Ovary (tissue), 10 donors: ENCODE measurements at places on chromosomes 2 and 18. TPM values are rescaled to one million over a fixed set of nuclear protein-coding genes. Genes with fewer than 3 reads are reported as not detected.
A peak's percentile ranks its signal among the peaks of the same experiment; 100 is the strongest.

DNA sequence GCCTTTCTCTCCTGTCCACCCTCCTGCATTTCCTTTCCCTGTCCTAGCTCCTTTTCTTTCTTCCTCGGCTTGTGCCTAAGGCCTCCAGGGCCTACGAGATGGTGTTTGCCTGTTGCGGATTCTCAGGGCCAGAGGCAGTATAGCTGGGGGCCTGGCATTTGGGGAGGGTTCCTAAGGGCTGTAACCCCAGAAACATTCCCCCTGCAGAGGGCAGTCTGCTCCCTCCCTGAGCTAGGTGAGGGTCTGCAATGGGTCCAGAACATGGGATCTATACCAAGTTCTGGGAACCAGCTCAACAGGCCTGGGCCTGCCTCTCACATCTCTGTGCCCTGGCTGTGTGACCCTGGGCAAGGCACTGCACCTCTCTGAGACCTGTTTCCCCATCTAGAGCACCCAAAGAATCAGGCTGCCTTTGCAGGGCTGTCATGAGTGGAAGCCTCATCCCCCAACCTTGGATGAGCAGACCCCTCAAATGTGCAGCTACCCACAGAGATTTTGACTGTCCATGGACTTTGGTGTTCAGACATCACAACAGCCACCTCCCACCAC lies 97.5 kb downstream of the GLI2 start:
- H3K27me3 ChIP-seq = no peaks in the 10 kb centered on the region
- H3K4me1 ChIP-seq = peaks cover 26% of the 10 kb centered on the region
- H3K36me3 ChIP-seq = no peaks in the 10 kb centered on the region
- no peak overlapping the region for H3K27ac ChIP-seq
- DNase-seq = no peak

- H3K4me1 ChIP-seq = peaks cover 19% of the 10 kb centered on the region
- H3K27ac ChIP-seq = no peak overlapping the region
- H3K4me3 ChIP-seq = no peak overlapping the region
- no peaks in the 10 kb centered on the region for H3K36me3 ChIP-seq
- H3K27me3 ChIP-seq = no peaks in the 10 kb centered on the region
- DNase-seq = no peak
These were observed 93.5 kb downstream of the SETBP1 start for GRCh38 chr18:44774191-44774590.

GRCh38 chr2:240525802-240526201 lies 32.0 kb downstream of the ANKMY1 start:
- DNase-seq = no peak
- H3K27me3 ChIP-seq = no peaks in the 10 kb centered on the region
- H3K4me1 ChIP-seq = no peaks in the 10 kb centered on the region
- H3K4me3 ChIP-seq = no peak overlapping the region
- no peaks in the 10 kb centered on the region for H3K36me3 ChIP-seq
- H3K27ac ChIP-seq = no peak overlapping the region

DNA sequence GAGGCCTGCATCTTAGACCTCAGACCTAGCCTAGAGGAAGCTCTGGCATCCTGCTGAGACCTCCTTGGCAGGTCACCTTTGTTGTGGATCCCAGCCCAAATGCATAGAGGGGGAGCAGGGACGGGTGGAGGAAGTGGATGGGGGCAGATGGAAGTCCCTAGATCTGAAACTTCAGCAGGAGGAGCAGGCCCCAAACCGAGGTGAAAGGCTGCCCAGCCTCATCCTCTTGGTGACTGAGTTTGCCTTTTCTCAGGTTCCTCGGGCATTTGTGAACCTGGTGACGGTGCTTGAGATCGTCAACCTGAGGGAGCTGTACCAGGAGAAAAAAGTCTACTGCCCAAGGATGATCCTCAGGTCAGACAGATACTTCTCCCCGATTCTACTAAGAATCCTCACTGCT lies 86.3 kb downstream of the PLB1 start:
- no peaks in the 10 kb centered on the region for H3K27me3 ChIP-seq
- peaks cover 4% of the 10 kb centered on the region for H3K4me1 ChIP-seq
- DNase-seq = no peak
- H3K27ac ChIP-seq = no peak overlapping the region

- no peak overlapping the region for H3K27ac ChIP-seq
- no peaks in the 10 kb centered on the region for H3K4me1 ChIP-seq
- no peak for DNase-seq
- H3K27me3 ChIP-seq = no peaks in the 10 kb centered on the region
These were observed 344.0 kb downstream of the ARHGAP15 start for GRCh38 chr2:143473216-143473615.

DNA sequence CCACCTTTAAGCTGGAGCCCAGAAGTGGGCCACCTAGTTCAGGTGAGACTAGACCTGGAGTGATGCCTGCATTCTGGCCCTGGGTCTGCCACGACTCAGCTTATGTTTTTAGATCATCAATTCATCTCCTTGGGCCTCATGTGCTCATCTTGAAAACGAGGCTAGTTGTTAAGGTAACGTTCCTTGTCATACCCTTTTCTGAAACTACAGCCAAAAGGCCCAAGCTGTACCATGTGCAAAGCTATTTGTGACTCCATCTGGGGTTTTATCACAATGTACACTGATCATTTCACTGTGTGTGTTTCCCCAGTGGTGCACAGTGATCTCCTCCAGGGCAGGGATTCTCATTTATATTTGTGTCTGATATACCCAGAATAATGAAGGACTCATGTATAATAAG lies 138.4 kb upstream of the COPS8 start:
- H3K4me1 ChIP-seq = peaks cover 6% of the 10 kb centered on the region
- DNase-seq = no peak
- no peaks in the 10 kb centered on the region for H3K36me3 ChIP-seq
- no peaks in the 10 kb centered on the region for H3K27me3 ChIP-seq
- H3K27ac ChIP-seq = no peak overlapping the region

GRCh38 chr2:26169681-26170414 lies 3.0 kb upstream of the GAREM2 start:
- H3K27me3 ChIP-seq = no peaks in the 10 kb centered on the region
- no peaks in the 10 kb centered on the region for H3K4me1 ChIP-seq
- no peak overlapping the region for H3K4me3 ChIP-seq
- DNase-seq = no peak

DNA sequence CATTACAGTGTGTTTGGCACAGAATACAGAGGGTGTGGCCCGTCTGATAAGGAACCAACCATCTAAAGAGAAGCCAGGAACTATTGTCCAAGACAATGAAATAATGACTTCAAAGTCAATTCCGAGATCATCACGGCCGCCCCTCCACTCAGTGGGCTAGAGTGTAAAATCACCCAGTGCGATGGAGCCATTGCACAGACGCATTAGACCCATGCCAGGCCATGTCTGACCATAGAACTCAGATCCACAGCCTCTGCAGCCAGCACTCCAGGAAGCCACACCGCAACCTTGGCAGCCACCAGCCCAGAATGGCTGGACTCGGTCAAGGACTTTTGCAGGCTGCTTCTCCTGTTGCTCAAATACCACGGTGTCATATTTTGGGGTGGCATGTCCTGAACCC lies 835.7 kb downstream of the DCDC2C start:
- H3K4me1 ChIP-seq = no peaks in the 10 kb centered on the region
- no peak overlapping the region for H3K4me3 ChIP-seq
- H3K27me3 ChIP-seq = no peaks in the 10 kb centered on the region
- no peak overlapping the region for H3K27ac ChIP-seq
- no peaks in the 10 kb centered on the region for H3K36me3 ChIP-seq
- no peak for DNase-seq

- peak; percentile 86 for DNase-seq
- no peaks in the 10 kb centered on the region for H3K27me3 ChIP-seq
- H3K4me1 ChIP-seq = peaks cover 2% of the 10 kb centered on the region
- peak within 1 kb of the TSS; percentile 75 for H3K27ac ChIP-seq
- no peaks in the 10 kb centered on the region for H3K36me3 ChIP-seq
These were observed at the start of gene FAM136A for GRCh38 chr2:70301344-70302194. Gene FAM136A, minus strand, starts transcription at chr2:70302067. Its CDS starts 56 bp downstream, at chr2:70302011.

DNA sequence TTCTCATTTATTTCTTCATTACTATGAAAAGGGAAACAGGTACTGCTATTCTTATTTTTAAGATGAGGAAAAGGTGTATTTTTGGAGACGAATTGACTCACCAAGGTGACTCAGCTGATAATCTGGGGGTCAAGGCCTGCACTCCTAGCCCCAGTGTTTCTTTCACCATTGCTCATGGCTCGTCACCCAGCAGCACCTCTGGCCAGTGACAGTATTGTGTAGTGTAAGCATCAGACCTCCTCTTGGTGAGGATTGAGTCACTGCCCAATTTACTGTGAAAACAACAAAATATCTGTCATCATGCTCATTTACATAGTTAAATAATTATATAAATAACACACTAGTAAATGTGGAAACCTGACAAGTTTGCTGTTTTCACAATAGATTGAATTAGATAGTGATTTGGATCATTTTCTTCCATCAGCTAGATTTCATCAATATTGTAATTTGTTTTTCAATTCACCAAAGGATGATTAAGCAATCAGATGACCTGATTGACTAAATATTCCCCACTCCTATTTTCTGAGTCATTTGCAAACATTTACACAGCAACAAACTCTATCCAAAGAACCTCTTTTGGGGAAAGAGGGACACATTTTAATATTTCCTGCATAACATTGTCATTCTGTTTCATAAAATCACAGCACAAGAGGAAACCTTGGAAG lies 492.8 kb upstream of the RAB12 start:
- no peaks in the 10 kb centered on the region for H3K36me3 ChIP-seq
- H3K27me3 ChIP-seq = no peaks in the 10 kb centered on the region
- H3K4me1 ChIP-seq = no peaks in the 10 kb centered on the region
- no peak overlapping the region for H3K4me3 ChIP-seq
- DNase-seq = no peak
- no peak overlapping the region for H3K27ac ChIP-seq

GRCh38 chr2:102253753-102254150 lies 57.6 kb upstream of the IL1RL1 start:
- no peak for DNase-seq
- H3K27me3 ChIP-seq = no peaks in the 10 kb centered on the region
- H3K27ac ChIP-seq = no peak overlapping the region
- H3K36me3 ChIP-seq = no peaks in the 10 kb centered on the region
- peaks cover 3% of the 10 kb centered on the region for H3K4me1 ChIP-seq

- H3K36me3 ChIP-seq = no peaks in the 10 kb centered on the region
- DNase-seq = no peak
- no peak overlapping the region for H3K4me3 ChIP-seq
- no peaks in the 10 kb centered on the region for H3K4me1 ChIP-seq
- H3K27ac ChIP-seq = no peak overlapping the region
These were observed 112.8 kb upstream of the SLC39A10 start for GRCh38 chr2:195543902-195544894.

DNA sequence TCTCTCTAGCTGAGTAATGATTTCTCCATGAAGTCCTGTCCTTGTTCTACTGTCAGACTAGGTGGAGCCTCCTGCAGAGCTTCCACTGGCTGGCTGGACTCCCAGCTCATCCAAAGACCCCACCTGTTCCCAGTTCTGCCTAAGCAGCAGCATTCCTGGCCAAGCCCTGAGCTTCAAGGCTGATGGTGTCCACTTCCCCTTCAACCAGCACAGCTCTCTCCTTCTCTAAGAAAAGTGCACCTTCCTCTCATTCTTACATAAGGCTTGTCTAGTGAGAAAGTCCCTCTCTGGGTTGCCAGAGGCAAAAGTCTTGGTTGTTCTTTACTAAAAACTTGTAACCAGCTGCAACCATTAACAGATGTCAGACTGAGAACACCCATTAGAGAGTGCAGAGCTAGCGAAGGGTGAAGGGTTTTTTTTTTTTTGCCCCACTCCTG lies 58.9 kb downstream of the CXCR4 start:
- no peak overlapping the region for H3K4me3 ChIP-seq
- no peak overlapping the region for H3K27ac ChIP-seq
- H3K4me1 ChIP-seq = no peaks in the 10 kb centered on the region
- H3K27me3 ChIP-seq = no peaks in the 10 kb centered on the region
- no peak for DNase-seq

- no peaks in the 10 kb centered on the region for H3K36me3 ChIP-seq
- peaks cover 13% of the 10 kb centered on the region for H3K4me1 ChIP-seq
- H3K27ac ChIP-seq = no peak overlapping the region
These were observed 158.9 kb upstream of the SLC14A2 start for GRCh38 chr18:45456090-45457021.

DNA sequence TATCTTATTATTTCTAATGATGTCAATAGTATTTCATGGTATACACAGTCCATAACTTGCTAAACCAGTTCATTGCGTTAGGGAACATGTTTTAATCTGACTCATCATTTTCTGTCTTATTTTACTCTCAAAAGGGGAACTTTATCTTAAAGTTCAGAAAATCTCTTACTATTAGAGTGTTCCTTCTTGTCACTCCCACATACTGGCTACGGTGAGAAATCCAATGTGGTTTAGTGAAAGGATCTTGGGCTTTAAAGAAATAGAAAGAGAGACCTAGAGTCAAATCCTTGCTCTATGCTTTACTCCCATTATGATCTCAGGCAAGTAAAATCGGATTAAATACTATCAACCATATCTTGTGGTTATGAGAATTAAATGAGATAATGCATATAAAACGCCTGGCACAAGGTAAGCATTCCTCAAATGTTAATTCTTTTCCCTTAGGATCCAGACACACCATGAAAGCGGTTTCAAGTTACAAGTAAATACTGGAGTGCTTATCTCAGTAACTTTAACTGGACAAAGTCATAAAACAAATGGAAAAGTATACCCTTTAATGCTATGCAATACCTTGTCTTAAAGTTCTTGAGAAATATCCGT lies 576.0 kb downstream of the ARHGAP15 start:
- DNase-seq = no peak
- no peak overlapping the region for H3K4me3 ChIP-seq
- no peaks in the 10 kb centered on the region for H3K27me3 ChIP-seq
- H3K36me3 ChIP-seq = no peaks in the 10 kb centered on the region

- H3K27me3 ChIP-seq = no peaks in the 10 kb centered on the region
- no peaks in the 10 kb centered on the region for H3K4me1 ChIP-seq
- H3K36me3 ChIP-seq = no peaks in the 10 kb centered on the region
- DNase-seq = no peak
- no peak overlapping the region for H3K27ac ChIP-seq
- H3K4me3 ChIP-seq = no peak overlapping the region
These were observed 105.0 kb upstream of the ITGA4 start for GRCh38 chr2:181352158-181352557.

DNA sequence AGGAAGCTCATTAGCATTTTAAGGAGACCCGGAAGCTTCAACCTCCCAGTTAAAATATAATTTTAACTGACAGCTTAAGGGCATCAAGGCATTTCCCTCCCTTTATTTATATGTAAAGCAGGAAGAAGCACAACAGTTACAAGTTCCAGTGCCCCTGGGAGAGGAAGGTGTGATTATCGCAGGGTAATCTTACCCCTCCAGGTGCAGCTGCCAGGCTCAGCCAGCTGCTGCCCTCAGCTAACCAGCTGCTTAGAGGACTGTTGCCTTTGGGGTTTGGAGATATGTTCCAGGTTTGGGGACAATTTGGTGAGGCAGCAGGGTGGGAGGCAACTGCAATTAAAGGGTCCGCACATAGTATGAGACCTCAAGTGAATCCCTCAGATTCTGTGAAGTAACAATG lies 55.3 kb upstream of the SETBP1 start:
- no peak overlapping the region for H3K4me3 ChIP-seq
- no peaks in the 10 kb centered on the region for H3K4me1 ChIP-seq
- no peaks in the 10 kb centered on the region for H3K27me3 ChIP-seq
- DNase-seq = no peak
- no peak overlapping the region for H3K27ac ChIP-seq

GRCh38 chr2:46578961-46579360 lies 99.6 kb downstream of the TMEM247 start:
- H3K4me3 ChIP-seq = no peak overlapping the region
- no peaks in the 10 kb centered on the region for H3K4me1 ChIP-seq
- no peaks in the 10 kb centered on the region for H3K36me3 ChIP-seq
- no peak overlapping the region for H3K27ac ChIP-seq
- H3K27me3 ChIP-seq = no peaks in the 10 kb centered on the region

The RUFY4 gene
- not detected for total RNA-seq

The ROCK2 gene
- 71.9 TPM for total RNA-seq

The GREB1 gene
- total RNA-seq = 226 TPM

The CEP68 gene
- total RNA-seq = 29.9 TPM

The IL1RL1 gene
- total RNA-seq = 2.2 TPM

The RGPD6 gene
- 67.8 TPM for total RNA-seq

The ZNF385B gene
- 9.4 TPM for total RNA-seq

The TUBB8B gene
- not detected for total RNA-seq

The CYP1B1 gene
- total RNA-seq = 5.4 TPM
